ENCODE measurements at places on chromosomes 2 and 18.
A peak's percentile ranks its signal among the peaks of the same experiment; 100 is the strongest.

DNA sequence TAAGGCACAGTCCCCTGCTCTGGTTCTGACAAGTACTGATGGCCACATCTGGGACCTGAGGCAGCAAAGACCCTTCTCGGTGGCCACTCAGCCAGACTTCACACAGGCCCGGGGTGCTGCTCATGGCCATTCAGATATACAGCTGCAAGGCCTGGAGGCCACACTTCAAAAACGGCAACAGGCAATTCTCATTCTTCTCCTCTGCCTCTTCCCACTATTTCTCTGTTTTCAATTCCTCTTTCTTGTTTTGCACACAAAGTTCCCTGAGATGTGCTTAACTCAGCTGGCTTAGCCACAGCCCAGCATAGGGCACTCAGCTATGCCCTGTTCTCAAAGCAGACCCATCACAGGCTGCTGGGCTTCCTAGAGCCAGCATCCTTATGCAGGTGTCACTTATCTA, 29.9 kb downstream of the PTPN18 start:
- DNase-seq = no peak

DNA sequence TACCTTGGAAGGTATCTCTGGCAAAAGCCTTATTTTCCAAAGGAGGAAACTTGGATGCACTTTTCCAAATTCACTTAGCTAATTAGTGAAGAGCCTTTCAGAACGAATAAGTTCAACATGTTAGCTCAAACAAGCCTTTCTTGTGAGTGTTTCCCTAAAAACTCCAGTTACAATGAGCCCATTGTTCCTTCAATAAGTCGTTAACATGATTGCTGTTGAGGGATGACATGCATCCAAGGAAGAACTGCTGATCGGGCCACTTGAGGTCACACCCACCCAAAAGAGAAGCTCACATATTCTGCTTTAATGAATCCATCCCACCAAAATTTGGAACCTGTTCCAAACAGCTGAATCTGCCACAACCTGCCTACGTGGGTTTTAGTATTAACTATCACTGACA, 48.1 kb upstream of the SLC35G4 start:
- no peak for DNase-seq

GRCh38 chr2:18372641-18373040, 187.8 kb downstream of the RDH14 start:
- no peak for DNase-seq

DNA sequence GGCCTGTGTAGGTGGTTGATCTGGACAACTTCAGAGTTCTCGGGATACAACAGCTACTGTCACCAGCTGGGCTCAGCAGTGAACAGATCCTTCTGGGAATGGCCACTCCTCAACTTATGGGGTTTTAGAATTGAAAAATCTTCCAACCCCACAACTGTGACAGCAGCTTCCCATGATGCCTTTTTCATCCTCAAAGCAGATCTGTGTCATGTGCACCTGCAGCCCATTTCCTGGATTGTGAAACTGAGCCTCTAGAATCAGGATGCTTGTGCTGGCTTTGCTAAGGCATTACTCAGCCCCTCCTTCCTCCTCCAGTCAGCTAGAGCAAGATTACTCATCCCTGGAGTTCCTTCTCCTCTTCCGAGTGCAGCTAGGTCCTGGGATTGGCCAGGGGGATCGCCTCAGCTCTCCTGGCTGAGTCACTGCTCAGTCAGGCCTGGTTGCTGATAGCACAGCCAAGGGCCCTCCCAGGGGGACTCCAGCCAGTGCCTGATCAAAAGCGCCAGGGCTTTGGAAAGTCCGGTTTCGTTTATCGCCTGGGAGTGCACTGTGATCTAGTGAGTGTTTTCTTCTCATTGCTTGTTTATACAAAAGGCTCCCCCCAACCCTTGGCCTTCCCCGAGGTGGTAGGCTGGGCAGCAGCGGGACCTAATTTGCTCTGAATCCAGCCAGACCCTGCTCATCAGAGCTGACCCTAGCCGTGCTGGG, 2.4 kb upstream of the LPIN1 start:
- DNase-seq = peak; percentile 99

DNA sequence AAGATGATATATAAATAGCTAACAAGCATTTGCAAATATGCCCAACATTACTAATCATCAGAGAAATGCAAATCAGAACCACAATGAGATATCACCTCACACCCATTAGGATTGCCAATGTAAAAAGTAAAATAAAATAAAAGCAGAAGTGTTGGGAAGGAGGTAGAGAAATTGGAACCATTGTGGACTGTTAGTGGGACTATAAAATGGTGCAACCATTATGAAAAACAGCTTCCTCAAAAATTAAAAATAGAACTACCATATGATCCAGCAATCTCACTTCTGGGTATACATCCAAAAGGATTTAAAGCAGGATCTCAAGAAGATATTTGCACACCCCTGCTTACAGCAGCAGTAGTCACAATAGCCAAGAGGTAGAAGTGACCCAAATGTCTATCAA, 99.8 kb upstream of the DAPL1 start:
- no peak for DNase-seq

DNA sequence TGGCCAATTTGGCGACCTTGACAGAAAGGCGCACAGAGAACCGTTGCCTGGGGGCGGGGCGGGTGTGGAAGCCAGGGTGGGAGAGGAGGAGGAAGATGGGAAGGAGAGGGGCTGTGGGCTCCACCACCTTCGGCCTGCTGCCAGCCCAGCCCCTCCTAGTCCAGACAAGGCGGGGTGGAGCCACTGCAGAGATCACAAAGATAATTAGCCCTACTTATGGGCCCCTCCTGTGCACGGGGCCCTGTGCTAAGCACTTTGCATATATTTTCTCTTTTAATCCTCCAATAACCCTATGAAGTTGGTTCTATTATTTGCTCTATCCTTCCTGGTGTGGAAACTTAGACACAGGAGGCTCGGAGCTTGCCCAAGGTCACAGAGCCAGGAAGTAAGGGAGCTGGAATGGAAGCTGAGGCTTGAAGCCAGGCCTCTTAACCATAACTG, 13.7 kb upstream of the ECEL1 start:
- no peak for DNase-seq

DNA sequence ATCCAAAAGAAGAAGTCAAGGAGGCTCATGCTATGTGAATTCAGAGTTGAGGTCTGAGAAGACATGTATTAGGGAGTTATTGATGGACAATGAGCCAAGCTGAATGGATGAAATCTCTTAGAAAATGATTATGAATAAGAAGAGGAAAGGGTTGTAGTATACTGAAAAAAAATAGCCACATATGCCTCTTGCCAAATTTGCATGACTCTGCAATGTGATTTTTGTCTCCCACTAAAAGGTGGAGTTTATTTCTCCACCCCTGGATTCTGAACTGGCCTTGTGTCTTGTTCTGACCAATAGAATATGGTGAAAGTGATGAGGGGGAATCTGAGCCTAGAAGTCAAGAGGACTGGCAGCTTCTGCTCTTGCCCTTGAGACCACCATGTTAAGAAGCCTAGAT, 8.6 kb upstream of the ERICH2 start:
- no peak for DNase-seq

DNA sequence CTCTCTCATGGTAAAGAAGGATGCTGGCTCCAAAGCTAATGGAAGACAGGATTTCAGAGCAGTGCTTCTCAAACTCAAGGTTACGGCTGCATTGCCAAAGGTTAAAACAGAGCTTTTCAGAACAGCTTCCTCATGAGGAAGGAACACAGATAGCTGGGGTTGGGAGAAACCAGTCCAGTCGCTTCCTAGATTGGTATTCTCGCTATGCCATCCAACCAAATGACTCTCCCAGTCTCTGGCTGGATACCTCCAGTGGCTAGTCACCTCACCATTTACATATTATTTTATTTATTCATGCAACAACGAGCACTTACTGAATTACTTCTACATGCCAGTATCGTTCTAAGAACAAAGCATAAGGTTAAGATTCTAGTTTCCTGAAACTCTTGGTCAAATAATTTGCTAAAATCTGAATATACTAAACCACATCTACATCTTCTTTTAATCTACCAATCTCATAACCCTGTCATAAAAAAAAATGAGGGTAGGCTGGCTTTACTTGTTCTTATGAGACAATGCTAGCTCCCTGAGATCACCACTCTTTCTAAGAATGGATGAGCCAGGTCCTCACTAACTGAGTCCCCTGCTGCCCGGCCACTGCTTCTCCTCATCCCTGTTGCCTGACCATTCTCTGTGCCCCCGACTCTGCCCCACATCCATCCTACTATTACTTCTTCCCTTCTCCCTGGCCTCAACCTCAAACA, 20.4 kb downstream of the KDSR start:
- peak; percentile 10 for DNase-seq

GRCh38 chr18:34543356-34543755, 166.7 kb upstream of the DTNA start:
- DNase-seq = no peak

DNA sequence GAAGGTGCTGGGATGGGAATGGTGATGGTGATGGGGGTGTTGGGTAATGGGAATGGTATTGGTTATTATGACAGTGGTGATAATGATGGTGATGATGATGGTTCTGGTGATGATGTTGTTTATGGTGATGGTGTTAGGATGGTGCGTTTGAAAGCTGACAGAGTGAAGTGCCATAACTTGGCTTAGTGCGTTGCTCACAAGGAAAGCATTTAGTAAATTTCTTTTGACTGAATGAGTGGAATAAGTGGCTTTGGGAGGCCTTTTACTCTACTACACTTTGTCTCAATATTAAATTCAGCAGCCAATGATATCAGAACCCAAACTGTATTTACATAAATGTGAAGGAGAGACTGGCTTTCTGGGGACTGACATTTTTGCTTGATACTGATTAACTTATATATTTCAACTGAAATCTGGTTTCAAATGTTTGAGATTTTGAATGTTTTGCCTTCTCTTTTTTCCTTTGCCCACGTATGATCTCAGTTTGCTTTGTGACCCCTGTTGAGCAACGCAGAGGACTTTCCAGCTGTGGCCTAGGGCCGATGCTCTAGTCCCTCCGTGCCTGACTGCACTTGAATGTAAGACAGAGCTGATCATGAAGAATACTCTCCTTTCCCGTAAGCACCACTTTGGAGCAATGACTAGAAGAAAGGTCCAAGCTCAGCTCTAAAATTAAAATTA, 128.5 kb upstream of the SH3BP4 start:
- DNase-seq = no peak

DNA sequence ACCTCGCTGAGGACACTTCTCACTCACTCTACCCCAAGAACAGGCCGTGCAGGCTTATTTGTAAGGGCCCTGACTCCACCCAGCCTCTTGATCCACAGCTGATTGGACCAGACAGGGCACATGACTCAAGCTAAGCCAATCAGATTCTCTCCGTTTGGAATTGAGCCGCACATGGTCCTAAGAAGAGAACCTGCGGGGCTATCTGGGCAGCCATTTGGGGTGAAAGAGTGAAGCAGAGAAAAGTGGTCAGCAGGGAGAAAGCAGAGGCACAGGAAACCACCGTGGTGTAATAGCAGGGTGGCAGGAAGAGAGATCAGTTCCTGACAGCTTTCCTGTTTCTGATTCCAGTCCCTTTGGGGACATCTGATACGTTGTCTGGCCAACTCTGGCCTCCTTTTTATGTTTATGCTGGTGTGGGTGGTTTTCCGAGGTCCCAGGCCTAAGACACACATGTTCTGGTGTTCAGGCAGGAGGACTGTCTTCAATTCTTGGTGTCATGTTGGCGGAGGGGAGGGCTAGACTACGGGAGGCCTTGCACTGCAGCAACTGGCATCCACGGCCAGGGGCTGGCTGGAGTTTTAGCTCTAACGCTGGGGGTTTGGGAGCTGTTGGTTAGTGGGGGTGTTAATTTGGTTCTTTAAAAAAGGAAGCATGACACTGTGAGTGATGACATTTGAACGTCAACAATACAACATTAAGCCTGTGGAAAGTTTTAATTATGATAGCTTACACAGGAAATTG, 26.1 kb upstream of the SPTBN1 start:
- no peak for DNase-seq

GRCh38 chr2:175004730-175004979, 526 bp downstream of the CHN1 start:
- no peak for DNase-seq

- no peak for DNase-seq
These were observed 66.1 kb downstream of the MARCO start for GRCh38 chr2:119008108-119008507.

- DNase-seq = no peak
These were observed 56.3 kb downstream of the POMC start for GRCh38 chr2:25112113-25112512.

DNA sequence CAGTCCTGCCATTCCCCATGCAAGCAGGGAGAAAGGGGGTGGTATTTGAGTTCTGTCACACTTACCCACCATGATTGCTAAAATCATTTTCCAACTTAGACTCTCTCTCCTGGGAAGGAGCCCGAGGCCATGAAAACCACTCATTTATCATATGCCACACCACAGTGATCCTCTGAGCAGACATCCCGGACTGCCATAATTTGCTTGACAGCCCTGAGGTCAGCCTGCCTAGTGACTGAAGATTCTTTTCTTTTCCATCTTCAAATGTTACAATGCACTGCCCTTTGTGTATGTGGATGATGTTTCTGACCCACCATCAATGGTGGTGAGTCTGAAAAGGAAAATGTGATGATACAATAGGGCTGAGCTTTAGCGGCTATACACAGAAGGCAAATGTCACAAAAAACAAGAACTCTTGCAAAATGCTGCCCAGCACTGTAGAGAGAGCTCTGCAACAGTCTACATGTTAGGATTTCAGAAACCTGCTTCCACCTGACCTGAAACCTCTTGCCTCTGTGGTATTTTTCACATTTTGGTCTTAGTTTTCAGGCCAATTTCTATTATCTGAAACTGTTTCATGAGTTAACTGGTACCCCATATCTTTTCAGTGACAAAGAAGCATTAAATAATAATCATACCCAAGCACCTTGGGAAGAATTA, 272.8 kb downstream of the ZNF385B start:
- DNase-seq = no peak

GRCh38 chr2:144711084-144711483, 191.2 kb upstream of the ZEB2 start:
- no peak for DNase-seq

- no peak for DNase-seq
These were observed 261.8 kb upstream of the CHAC2 start for GRCh38 chr2:53505826-53506225.

- DNase-seq = peak; percentile 76
These were observed 128.6 kb upstream of the NYAP2 start for GRCh38 chr2:225270861-225271260.

DNA sequence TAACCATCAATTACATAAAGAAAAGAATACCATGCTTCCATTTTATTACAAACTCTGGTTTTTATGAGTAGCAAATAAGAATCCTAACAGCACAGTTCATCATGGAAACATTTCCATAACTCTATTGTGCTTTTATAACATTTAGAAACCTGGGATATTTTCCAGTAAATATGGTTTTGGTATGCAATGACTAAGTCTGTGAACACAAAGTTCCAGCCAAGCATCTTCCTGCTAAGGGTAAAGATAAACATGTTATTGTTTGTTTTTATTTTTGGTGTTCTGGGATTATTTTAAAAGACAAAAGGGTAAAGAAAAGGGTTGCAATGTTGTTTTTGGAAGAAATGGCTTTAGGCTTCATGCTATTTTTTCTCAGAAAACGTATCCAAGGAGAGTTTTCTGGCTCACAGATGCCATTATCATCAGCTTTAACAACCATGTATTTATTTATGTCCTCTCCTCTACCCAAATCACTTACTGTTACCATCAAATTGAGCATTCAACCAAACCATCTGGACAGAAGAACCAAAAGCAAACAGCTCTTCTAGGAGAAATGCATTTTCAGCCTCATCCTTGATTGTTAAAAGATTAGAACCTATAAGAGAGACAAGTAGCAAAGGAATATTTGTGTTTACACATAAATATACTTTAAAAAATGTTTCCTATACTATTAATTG, 116.0 kb downstream of the PLA2R1 start:
- peak; percentile 66 for DNase-seq

- DNase-seq = no peak
These were observed 1383.2 kb downstream of the LRP1B start for GRCh38 chr2:140747665-140748064.

GRCh38 chr2:178397002-178397605, 53.9 kb downstream of the PRKRA start:
- peak; percentile 56 for DNase-seq
